ENCODE measurements at places on chromosomes 3 and 15.

- DNase-seq = no peak
These were observed 152.3 kb downstream of the AKAP13 start for GRCh38 chr15:85532689-85533088.

DNA sequence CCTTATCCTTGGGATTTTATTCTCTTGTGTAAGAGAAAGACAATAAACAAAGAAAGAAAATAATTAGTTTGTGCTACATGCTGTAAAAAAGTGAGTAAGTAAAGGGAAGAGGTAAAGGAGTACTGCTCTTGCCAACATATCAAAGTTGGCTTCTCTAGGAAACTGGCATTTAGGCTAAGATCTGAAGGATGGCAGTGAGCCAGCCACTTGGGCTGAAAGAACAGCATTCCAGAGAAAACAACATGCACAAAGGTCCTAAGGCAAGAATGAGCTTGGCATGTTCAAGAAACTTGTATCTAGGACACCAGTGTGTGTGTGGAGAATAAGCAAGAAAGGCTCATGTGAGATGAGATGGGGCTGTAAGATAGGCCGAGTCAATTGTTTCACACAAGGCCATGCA lies 245.5 kb upstream of the MANF start:
- DNase-seq = no peak

DNA sequence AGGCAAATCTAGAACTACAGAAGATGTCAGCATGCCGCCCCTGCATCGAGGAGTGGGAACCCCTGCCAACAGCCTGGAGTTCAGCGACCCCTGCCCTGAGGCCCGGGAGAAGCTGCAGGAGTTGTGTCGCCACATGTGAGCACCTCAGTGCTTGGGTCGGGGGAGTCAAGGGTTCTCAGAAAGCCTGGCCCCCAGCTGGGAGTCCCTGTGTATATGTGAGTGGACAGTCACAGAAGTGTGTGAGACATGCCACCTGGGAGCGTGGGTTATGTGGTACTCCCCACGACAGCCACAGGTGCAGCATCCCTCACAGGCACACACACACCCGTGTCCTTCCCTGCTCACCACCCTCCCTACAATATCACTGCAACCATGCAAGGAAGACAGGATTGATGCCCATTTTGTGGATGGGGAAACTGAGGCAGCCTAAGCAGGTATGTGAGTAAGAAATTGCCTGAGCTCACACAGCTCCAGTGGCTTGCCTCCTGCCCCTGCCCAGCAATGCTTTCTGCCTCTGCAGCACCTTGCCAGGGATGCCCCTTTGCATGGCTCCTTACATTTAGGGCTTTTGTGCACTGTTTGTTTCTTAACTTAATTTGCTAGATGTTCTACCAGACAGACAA lies 28.3 kb downstream of the C3orf20 start:
- DNase-seq = no peak

DNA sequence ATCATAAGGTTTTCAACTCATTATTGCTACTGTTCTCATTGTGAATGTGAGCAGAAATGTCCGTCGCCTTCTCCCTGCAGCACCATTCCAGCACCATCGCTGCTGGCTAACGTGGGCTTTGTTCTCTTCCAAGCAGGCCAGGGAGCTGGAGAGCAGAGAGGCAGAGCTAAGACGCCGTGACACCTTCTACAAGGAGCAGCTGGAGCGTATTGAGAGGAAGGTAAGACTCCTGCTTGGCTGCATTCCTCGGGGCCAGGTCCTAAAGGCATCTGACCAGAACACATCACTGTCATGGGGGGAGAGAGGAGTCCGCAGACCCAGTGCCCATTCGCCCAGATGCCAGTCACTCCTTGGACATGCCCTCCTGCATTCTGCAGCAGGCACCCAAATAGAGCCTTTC lies 130.4 kb upstream of the PLXNA1 start:
- DNase-seq = no peak

DNA sequence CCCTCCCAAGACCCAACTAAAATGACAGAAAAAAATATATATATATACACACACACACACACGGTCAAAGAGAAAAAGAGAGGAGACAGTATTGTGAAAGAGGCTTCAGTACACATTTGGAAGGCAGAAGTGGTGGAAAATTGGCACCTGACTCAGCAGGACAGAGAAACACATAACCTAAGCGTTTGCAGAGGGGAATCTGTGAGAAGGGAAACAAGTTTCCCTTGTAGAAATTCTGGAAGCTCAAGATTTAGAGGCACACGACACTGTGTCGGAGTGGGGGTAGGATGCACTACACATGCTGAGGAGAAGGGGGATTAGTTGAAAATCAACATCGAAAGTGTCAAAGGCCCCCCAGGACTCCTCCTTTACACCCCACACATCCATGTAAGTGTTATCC lies 53.1 kb downstream of the PAK2 start:
- DNase-seq = no peak

GRCh38 chr15:59741274-59741906 lies 52.3 kb upstream of the BNIP2 start:
- no peak for DNase-seq

Data from effector CD4-positive, alpha-beta T cell (primary cell).